ENCODE measurements at places on chromosomes 3 and 15.
A peak's percentile ranks its signal among the peaks of the same experiment; 100 is the strongest.

DNA sequence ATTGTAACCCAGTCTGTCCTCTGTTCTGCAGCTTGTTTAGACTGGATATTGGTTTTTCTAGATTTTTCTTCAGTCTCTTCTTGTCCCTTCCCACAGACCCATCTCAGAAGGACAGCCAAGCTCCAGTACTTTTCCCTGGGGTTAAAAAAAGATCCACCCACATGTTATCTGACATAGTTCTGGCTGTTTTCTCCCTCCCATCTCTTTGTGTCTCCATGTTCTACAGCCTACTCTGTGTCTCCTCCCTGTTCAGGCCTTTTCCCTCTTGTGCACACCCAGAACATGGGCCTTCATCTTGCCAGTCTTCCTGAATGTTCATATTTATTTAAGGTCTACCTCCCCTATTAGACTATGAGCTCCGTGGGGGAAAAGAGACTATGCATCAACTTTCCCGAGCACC is 5.1 kb upstream of the PPP4R2 start:
- DNase-seq = no peak

DNA sequence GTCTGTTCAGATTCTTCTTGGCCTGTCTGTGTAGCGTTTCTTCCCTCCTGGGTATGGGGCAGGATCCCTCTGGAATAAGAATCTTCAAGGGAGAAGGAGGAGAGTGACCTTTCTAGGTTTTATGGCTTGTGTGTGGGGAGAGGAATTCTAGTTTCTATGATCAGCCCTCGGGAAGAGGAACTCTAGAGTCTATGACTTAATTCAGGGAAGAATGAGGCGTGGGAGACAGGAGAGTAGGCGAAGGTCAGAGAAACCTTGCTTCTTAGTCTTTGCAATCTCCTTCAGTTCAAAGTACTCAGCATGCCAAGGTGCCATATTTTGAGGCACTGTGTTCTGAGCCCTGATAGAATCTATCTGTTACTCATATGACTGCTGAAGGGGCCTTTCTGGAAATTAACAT is 99.2 kb upstream of the C3orf80 start:
- DNase-seq = no peak

- DNase-seq = no peak
These were observed 13.2 kb upstream of the NMB start for GRCh38 chr15:84671211-84671610.

DNA sequence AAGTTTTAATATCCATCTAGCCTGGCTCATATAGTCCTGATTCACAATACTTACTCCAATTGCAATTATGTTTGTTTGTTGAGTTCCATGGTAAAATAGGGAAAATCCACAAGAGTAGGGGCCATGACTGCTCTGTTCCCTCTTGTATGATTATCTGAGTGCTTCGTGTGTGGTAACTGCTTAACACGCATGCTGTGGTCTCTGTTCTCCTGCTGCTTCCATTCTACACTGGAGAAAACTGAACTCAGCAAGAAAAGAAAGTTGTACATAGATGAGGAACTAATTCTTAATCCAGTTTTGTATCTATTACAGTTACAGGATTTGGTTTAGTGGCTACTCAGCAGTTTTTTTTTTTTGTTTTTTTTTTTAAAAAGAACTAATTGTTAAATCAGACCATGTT is 223.0 kb upstream of the SATB1 start:
- no peak for DNase-seq

DNA sequence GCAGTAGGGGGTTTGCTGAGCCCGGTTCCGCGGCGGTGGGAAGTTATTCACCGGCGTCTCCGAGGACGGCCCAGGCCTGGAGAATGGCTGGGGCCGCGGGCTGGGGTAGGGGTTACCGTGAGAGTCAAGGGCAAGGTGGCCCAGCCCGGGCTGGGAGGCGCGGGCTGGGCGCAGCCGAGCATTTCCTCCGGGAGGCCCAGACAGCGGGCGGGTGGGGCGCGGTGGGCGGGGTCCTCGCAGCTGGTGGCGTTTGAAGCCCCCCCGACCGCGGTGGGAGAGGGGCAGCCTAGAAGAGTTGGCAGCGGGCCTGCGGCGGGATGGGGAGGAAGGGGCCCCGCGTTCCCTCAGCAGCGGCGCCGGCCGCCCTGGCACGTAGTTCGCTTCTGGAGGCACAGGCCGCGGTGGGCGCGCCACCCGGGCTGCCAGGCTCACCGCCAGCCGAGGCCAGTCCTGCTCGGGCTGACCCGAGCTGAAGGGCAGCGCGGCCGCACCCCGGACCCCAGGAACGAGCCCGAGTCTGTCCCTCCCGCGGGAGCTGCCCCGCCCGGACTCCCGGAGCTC is 960 bp upstream of the KLF13 start:
- peak; percentile 46 for DNase-seq

GRCh38 chr3:10280177-10280529 is 12.6 kb downstream of the GHRL start:
- no peak for DNase-seq

DNA sequence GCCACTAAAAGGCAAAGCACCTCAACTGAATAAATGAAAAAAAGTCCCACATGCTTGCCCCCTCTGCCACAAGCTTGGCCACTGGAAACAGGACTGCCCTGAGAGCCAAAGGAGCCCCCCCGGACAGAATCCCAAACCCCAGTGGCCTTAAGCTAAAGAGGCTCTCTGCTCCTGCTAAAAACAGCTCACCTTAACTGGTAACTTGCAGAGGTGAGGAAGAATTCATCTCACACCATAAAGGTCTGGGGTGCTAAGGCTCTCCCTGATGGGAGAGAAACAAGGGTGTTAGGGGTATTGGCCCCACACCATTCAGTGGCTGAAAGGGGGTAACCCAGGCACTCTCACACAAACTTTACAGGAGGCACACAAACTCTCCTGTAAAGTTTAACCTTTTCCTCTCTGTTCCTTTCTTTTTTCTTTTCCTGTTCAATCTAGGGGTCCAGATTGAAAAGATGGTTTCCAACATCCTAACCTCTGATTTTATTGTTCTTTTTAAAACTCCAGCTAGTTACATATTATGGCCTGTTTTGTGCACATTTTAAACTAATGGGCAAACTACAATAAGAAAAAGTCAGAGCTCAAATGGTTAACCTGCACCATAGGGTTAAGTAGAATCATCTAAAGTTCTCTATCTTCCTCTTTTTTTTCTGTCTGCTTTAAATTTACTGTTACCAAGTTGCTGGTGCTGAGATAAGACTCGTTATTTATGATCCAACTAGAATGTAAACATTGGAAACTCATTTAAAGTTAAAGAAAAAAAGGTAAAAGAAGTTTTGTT is 19.9 kb downstream of the TRANK1 start:
- no peak for DNase-seq

- no peak for DNase-seq
These were observed 143.4 kb upstream of the KBTBD8 start for GRCh38 chr3:66854601-66855151.

GRCh38 chr15:74906067-74906449 is 593 bp downstream of the FAM219B start:
- DNase-seq = peak; percentile 28

DNA sequence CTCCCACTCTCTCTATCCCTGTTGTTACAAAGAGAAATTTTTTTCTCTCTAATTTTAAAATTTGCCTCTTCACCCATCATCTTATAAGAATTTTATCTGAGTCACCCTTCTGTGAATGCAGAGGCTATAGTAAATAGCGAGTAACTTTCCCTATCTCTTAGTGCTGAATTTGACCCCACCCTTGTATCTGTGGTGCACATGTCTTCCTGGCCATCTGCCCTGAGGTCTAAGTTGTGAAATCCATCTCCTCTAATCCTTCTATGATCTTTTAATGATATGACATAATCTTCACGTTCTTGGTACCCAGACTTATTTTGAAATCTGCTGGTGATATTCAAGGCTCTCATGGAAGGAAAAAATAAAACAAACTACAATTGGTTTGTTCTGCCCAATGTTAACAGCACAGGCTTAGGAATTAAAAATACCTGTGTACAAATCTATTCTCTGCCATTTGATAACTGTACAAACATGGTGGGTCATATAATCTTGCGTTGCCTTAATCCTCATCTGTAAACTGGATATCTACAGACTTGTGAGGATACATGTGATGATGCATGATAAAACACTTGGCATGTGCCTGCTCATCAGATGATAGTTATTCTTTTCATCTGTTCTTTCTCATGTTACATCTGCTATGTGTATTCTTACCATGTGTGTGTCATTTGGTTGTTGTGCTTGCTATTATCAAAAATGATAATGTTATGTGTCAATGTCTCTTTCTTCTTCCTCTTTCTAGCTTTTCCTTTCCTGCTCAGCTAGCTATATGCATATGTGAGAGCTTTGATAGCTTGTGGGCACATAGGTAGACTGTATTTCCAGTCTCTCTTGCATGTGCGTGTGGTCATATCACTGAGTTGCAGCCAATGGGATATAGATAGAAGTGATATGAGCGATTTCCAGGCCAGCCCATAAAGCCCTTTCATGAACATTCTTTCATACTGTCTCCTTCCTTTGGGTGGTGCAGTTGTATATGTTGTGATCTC is 13.7 kb upstream of the CCR3 start:
- no peak for DNase-seq

GRCh38 chr3:12893852-12894251 is 52.5 kb upstream of the RPL32 start:
- no peak for DNase-seq

GRCh38 chr3:194105292-194105691 is 30.7 kb upstream of the HES1 start:
- no peak for DNase-seq

DNA sequence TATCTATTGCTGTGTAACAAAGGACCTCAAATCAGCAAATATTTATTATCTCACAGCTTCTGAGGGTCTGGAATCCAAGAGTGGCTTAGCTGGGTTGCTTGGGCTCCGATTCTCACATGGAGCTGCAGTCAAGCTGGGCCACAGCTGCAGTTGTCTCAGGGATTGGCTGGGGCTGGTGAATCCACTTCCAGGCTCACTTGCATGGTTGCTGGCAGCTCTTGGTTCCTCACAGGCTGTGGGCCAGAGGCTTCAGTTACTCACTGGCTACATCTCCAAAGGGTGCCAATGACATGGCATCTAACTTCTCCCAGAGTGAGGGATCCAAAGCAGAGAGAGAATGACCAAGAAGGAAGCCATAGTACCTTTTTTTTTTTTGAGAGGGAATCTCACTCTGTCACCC is 13.9 kb upstream of the SYNM start:
- no peak for DNase-seq

DNA sequence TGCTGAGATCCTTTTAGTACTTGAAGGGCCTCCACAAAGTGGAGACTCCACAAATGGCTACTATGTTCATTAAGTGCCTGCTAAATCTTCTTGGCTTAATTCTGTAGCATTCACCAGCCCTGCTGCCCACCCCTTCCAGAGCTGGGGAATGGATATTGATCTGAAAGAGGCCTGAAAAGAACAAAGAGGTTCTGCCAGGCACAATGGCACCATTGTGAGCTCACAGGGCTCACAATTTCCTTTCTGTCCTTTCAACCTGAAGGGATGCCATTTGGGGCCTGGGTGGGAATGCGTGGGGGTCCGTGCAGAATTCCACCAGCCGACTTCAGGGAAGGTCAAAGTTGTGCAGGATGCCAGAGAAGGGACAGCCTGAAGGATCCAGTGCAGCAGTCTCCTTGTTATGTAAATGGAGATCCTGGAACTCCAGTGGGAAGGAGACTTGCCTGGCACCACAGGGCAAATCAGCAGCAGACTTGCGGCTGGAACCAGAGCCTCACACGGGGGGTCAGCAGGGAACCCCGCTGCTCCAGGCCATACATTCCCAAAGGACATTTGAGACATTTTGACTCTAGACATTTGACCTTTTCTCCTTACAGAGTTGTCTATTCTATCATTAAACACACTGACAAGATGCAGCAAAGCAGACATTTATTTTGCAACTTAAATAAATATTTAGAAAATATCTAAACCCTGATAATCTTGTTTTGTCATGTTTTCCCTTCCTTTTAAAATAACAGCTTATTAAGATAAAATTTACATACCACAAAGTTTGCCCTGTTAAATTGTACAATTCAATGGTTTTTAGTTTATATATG is 21.5 kb upstream of the MORF4L1 start:
- no peak for DNase-seq

- DNase-seq = no peak
These were observed 207.9 kb downstream of the ZIC1 start for GRCh38 chr3:147616998-147617619.

DNA sequence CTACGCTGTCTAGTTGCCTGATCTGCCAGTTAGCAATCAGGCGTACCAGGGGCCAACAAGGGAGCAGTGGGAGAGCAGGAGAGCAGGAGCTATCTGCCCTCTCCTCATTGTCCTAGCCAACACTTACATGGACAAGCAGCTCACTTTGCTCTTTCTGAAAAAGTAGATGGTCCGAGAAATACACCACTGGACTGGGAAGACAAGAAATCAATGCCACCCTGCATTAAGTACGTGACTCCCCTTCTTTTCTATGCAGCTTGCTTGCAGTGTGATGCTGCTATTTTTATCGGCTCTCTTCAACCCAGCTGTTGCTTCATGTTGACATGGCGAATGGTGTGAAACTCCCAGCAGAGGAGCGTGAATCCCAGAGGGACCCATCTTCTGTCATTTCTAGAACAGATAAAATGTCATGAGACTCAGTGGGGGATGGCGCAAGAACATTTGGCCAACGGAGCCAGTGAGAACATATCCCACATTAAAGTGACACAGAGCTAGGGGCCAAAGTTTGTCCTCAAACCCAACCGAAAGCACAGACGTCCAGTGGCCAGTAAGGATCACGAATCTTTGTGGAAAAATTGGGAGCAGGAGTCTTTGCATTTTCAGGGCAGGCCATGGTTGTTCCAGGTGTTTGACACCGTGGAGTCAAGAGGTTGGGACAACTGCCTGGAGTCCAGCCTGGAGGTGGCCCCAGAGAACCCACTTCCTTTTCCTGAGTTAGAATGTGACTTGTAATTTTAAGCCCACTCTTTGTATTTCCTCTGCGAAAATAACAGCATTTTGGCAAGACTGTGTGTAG is 53.7 kb upstream of the MEF2A start:
- no peak for DNase-seq

GRCh38 chr15:74314795-74315438 is 52.5 kb downstream of the CYP11A1 start:
- no peak for DNase-seq

GRCh38 chr3:36557021-36557707 is 176.9 kb downstream of the STAC start:
- DNase-seq = no peak

- no peak for DNase-seq
These were observed 3.9 kb downstream of the ABHD6 start for GRCh38 chr3:58241306-58242044.

GRCh38 chr3:46389306-46389705 is 17.6 kb downstream of the CCR5AS start:
- DNase-seq = no peak

DNA sequence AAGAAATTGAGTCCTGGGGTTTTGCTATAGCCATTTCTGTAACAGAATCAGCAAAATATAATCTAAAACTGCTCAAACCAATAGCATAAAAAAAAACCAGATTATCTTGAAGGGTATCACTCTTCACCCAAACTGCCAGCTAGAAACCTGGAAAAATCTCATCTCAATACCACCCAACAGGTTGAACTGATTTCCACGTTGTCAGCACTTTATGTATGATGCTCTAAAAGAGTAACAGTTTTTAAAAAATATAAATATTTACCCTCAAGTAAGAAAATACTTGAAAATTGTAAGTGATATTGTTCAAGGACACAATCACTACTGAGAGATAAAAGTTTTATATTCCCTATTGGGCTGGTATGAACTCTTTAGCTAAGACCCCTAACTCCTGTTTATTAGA is 451.3 kb downstream of the EPHA3 start:
- no peak for DNase-seq

Data from stimulated activated CD4-positive, alpha-beta T cell treated with anti-CD3 and anti-CD28 coated beads, TNF-alpha, amount 100 ng/mL, for 4 hours (primary cell).